ENCODE measurements at places on chromosomes 16 and 17.

GRCh38 chr16:56068816-56069215 is 122.5 kb upstream of the GNAO1 start:
- DNase-seq, result no peak

- no peak for DNase-seq
Measured at GRCh38 chr17:57676543-57676942, 68.6 kb downstream of the CCDC182 start.

DNA sequence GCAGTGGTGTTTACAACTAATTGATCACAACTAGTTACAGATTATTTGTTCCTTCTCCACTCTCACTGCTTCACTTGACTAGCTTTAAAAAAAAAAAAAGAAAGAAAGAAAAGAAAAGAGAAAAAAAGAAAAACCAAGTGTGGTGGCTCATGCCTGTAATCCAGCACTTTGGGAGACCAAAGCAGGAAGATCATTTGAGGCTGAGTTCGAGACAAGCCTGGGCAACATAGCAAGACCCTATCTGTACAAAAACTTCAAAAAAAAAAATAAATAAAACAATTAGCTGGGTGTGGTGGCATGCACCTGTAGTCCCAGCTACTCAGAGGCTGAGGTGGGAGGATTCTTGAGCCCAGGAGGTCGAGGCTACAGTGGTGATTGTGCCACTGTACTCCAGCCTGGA is 4.2 kb downstream of the SNTB2 start:
- no peak for DNase-seq

DNA sequence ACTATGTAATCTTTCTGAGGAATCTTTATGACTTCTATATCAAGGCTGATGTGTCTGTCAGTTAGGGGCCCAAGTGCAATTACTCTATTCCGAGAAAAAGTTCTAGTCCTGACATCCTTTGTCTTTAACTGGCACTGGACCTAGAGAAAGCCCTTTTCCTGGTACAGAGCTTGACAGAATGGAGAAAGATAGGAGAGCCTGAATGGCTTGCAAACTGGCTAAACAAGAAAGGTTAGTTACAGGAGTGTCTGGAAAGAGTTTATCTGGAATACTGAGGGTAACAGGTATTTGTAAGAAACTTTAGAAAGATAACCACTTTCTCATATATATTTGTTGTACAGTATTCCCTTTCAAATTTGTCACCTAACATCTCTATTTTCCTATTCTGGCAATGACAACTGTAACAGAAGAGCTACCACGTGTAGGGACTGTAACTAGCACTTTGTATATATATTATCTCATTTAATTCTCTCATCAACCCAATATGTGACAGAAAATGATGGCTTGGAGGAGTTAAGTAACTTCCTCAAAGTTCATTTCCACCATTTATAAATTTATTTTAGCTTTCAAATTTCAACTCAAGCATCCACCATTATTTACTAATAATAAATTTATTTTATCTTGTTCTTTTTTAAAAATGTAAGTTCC is 97.4 kb upstream of the C17orf78 start:
- DNase-seq, result no peak

GRCh38 chr17:8223356-8224126 is 13.2 kb upstream of the AURKB start:
- DNase-seq, result no peak

DNA sequence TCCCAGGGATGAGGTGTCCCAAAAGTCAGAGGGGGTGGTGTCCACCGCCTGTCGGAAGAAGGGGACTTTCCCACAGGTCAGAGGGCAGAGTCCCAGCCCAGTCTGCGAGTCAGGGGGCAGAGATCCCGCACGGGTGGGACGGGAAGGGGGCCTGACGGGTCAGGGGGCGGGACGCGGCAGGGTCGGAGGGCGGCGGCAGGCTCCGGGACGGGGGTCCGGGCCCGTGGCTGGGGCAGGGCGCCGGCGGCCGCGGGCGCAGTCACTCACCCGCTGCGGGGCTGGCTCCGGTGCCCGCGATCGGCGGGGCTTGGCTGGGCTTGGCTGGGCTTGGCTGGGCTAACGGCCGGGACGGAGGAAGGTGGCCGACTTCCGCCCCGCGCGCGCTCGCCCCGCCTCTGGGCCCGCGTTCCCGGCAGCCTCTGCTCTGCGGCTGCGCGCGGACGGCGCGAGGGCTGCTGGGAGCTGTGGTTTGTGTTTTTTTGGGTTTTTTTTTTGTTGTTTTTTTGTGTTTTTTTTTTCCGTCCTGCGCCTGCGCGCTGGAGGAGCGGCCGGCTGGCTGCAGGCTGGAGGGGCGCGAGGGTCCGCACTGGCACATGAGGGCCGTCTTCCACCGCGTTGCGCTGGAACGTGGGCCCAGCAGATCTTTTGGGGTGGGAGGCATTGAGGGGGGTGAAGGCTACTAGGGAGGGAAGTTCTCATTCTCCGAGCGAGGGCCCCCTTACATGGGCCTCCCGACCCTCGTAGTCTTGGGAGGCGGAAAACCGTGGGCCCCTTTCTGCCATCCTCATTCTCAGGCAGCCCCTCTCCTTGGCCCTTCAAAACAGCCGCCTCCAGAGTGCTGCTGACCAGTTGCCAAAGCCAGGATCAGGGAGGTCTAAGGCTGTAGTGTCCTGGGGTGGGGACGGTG is at the start of gene CANT1:
CANT1 (minus strand) TSS at position 368 of the 907 bp plus-strand sequence. CDS start 12,142 bp downstream, outside the sequence.
- DNase-seq, result peak; percentile 61

DNA sequence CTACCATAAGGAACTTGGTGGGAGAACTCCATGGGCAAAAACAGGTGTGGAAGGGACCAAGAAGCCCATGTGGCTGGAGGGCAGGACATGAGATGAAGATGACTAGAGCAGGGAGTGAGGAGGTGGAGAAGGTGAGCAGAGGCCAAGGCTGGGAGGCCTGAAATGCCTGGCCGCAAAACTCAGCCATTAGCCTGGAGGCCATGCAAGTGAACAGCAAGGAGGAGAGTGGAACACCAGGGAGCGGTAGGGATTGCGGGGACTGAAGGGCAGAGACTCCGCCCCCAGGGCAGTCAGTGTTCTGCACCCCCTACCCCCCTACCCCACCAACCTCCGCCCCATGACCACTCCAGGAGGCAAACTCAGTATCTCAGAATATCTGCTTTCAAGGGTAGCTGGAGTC is 17.0 kb downstream of the BCL7C start:
- no peak for DNase-seq

- DNase-seq, result no peak
Measured at GRCh38 chr16:67649494-67649931, 4.6 kb downstream of the CARMIL2 start.

- no peak for DNase-seq
Measured at GRCh38 chr17:1043601-1044251, 46.8 kb downstream of the TIMM22 start.

- DNase-seq, result no peak
Measured at GRCh38 chr16:21600031-21600773, 825 bp downstream of the METTL9 start.

DNA sequence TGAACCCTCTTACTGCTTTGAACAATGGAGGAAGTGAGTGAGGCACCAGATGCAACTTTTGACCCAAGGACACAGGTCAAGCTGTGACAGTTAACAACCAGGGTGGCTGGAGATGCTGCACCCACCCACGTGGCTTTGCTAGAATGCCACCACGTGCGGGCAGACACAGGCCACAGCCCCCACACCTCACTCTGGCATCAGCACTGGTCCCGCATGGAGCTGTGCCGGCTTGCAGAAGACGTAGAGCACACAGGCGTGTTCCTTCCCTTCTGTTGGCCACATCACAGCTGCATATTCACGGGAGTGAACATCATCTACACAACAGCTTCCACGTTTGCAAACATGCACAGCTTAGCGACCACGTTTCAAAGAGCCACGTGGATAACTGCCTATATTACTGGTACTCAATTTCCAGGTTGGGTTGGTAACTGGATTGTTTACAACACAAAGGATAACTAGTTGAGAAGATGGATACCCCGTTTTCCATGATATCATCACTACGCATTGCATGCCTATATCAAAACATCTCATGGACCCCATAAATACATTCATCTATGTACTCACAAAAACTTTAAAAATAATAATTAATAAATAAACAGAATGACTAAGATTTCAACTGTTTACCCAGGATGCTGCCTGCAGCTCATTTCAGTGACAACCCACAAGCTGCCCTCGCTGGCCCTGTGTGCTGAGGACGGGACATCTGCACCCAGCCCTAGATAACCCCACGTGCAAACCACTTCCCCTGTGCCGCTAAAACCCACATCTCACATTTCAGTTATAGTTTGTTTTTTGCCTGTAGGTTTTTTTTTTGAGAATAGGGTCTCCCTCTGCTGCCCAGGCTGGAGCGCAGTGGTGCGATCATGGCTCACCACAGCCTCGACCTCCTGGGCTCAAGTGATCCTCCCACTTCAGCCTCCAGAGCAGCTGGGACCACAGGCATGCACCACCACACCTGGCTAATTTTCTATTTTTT is 132.0 kb downstream of the ANKRD11 start:
- no peak for DNase-seq

- DNase-seq, result no peak
Measured at GRCh38 chr17:59627770-59628171, 8.1 kb downstream of the CLTC start.

- no peak for DNase-seq
Measured at GRCh38 chr16:51869176-51869575, 677.8 kb downstream of the TOX3 start.

DNA sequence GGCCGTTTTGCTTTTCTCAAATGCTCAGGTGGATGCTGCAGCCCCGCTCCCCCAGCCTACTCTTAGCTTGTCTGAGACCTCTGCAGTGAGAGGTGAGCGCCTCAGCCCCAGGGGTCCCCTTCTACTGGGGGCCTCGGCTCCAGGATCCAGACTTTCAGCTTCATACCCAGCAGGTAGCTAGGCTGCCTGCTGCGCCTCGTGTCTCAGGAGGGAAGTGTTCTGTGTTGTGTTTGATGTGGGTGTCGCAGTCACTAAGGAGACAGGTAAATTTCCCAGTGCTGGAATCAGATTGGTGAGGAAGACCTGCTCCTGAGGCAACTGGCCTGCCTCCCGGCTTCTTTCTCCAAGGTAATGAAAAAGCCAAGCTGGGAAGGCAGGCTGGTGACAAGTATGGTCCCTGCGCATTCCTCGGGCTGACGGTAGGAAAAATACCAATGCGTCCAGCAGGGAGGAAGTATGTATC is 604.0 kb upstream of the SALL1 start:
- no peak for DNase-seq

DNA sequence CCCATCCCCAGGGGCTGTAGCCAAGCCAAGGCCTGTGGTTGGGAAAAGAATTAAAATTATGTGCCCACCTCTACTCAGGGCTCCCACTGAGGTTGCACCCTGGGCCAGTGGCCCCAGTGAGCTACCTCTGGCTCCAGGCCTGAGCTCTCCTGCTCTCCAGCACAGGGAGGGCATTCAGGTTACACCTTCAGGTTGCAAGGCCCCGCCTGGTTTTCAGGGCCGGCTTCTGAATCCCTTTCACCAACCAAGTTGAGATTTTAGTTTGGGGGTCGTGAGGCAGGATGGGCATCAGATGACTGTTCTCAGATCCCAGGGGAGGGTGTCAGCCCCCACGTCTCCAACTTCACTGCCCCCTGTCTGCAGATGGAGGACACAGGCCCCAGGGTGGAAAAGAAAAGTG is 8.0 kb upstream of the KATNB1 start:
- DNase-seq, result no peak

DNA sequence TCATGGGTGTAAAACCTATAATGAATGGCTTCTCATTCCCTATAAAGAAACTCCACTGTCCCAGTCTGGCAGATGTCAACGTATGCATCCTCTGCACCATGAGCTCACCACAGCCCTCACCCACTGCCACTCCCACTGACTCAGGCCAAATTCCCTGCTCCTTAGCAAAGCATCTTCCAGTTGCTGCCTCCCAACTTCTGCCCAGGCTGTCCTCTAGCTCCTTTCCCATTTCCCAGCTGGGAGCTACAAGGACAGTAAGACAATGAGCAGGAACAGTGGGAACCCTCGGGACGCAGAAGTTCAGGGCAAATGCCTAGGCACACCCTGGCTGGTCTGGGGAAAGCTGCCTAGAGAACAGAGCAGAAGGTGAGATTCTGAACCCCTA is 9.1 kb upstream of the THAP11 start:
- DNase-seq, result no peak

DNA sequence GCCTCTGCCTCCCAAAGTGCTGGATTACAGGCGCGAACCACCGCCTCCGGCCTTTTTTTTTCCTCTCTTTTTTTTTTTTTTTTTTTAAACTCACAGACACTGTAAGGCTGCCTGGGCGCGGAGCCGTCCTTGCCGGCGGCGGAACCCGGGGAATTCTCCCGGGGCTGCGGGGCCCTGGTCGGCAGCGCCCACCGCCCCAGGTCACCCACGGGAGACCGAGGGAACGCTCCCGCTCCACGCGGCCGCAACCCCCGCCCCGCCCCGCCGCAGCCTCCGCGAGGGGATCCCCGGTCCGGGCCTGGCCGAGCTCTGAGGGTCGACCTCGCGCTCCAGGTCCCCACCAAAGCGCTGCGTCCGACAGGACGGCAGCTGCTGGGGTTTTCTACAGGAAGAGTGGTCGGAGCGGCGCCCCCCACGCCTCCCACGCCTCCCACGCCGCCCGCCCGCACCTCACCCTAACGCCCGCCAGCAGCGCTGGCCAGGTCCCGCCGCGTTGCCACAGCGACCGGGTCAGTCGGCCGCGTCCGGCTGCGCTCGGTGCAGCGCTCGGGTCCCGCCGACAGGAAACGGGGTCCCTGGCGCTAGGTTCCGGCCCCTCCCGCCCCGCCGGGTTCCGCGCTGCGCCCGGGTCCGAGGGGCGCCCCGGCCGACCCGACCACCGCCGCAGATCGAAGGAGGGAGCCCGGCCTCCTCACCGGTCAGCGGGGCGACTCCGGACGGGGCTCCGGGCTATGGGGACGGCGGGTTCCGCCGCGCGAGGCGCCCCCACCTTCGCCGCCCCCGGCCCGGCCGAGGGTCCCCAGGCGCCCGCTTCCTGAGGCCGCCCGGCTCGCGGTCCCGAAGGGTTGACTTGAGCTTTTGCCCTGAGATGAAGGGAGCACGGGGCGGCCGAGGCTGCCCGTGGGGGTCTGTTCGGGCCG is at the start of gene CCDC57:
CCDC57 (minus strand) TSS at position 512 of the 920 bp plus-strand sequence. CDS start 10,898 bp downstream, outside the sequence.
- DNase-seq, result no peak

DNA sequence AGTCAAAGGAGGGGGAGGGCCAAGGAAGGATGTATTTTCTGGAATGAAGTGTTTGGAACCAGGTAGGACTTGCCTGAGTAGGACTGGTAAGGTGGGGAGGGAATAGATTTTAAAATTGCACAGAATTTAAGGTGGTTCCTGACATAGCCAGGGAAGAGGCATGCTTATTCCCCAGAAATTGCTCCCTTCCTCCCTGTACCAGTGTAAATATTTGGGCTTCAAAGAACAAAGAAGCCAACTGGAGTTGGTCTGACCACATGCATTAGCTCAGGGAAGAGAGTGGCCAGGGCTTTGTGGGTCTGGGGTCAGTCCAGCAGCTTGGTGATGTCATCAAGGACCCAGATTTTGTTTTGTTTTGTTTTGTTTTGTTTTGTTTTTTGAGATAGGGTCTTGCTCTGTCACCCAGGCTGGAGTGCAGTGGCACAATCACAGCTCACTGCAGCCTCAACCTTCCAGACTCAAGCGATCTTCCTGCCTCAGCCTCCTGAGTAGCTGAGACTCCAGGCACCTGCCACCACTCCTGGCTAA is 9.3 kb upstream of the MRTFB start:
- no peak for DNase-seq

GRCh38 chr16:24723663-24724062 is 5.8 kb upstream of the TNRC6A start:
- DNase-seq, result no peak
